ENCODE measurements at places on chromosomes 2 and 18.

DNA sequence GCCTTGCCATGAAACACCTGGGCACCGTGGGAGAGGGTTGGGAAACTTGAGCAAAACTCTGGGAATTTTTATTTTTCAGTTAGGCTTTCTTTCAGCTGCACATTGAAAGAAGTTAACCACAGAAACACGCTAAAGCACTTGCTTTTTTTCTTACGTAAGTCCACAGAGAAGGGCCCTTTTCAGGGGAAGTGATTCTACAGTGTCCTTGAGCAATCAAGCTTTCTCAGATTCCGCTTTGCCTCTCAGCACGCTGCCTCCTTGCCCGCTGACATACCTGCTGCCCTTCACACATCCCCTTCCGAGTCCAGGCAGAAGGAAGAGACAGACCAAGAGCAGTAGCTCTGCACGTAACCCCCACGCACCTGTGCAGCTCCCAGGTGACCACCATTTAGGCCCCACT lies 135.5 kb upstream of the MYT1L start:
- no peak for DNase-seq

DNA sequence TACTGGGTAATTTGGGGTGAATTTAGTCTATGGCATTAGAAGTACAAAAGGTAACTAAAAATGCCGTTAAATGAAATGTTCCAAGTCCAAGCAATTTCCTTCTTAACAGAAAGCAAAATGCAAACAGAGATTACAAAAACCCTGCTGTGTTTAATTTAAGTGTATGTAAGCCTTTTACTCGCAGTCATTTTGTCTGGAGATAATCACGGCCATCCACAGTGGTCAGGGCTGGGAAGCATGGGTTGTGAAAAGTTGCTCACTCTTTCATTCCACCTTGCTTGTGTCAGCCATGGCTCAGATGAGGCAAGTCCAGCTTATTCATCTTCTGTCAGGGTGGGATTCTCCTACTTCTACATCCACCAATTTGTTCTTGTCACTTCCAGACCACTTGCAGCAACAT lies 983.6 kb upstream of the ZEB2 start:
- no peak for DNase-seq

GRCh38 chr2:186486651-186487647 lies 889 bp downstream of the ZC3H15 start:
- no peak for DNase-seq

- DNase-seq = no peak
Measured at GRCh38 chr2:152730591-152731333, 12.3 kb downstream of the ARL6IP6 start.

- no peak for DNase-seq
Measured at GRCh38 chr2:232476791-232477190, 10.8 kb downstream of the ECEL1 start.

DNA sequence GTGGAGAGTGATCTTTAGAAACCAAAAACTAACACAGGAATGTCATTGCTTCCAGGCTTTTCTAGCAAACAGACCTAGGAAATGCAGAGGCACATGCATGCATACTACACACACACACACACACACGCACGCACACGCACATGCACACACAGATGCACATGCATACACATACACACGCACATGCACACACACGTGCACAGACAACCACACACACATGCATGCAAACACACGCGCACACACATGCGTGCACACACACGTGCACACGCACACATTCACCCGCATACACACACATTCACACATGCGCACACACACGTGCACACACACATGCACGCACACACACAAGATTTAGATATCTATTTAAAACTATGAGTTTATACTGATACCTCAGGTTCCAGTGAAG lies 379.5 kb downstream of the ZNF516 start:
- no peak for DNase-seq

DNA sequence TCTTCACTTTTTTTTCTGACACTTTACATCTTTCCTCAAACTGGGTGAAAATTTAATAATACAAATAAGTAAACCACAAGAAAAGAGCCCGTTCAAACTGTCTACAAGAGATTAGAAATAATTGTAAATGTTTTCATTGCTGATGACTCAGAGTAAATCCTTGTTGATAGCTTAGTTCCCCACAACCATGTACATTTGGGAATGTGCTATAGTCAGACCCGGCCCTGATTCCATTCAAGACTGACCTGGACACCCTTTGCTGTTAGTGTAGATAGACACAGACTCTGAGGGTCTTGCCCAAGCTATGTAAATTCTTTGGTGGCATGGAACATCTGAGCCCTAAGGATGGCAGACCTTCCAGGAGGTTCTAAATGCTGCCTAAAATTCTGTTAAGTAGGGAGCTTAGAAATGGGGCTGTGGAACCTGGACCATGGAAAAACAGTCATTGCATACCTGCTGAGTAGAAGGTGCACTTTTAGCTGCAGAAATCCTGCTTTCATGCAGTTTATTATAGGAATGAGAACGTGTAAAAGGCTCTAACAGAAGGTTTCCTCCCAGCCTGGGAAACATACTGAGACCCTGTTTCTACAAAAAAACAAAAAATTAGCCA lies 3.7 kb downstream of the MALT1 start:
- no peak for DNase-seq

DNA sequence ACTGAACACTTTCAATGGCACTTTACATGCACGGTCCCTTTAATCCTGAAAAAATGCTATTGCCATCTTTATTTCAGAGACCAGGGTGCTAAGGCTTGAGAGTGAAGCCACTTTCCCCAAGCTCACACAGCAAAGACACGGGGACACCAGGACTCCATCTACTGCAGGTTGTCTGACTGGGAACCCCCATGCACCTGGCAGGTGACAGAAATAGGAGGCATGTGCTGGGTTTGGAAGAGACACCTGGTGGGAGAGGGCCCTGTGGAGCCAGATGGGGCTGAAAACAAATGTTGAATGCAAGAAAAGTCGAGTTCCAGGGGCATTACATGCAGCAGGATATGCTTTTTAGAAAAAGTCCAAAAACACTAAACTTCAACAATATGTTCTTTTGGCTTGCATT lies 5.2 kb upstream of the EHD3 start:
- DNase-seq = no peak

DNA sequence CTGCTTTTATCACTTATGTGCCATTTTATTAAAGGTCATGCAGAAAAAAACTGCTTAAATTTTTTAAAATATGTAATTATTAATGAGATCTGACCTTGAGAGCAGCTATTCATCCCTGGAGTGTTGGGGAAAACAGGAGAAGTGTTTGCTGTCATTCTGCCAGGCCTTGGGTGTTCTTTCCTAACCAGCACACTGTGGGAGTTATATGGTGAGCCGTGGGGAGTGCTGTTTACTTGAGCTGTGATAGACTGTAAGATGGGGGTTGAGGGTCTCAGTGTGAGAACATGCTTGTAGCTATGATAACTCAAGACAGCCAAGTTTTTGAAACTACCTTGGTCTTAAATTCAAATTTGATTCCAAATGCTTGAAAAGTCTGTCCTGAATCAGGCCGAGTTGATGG lies 101.3 kb upstream of the ARHGAP28 start:
- DNase-seq = no peak

- no peak for DNase-seq
Measured at GRCh38 chr18:79186649-79187048, 117.5 kb downstream of the ATP9B start.

DNA sequence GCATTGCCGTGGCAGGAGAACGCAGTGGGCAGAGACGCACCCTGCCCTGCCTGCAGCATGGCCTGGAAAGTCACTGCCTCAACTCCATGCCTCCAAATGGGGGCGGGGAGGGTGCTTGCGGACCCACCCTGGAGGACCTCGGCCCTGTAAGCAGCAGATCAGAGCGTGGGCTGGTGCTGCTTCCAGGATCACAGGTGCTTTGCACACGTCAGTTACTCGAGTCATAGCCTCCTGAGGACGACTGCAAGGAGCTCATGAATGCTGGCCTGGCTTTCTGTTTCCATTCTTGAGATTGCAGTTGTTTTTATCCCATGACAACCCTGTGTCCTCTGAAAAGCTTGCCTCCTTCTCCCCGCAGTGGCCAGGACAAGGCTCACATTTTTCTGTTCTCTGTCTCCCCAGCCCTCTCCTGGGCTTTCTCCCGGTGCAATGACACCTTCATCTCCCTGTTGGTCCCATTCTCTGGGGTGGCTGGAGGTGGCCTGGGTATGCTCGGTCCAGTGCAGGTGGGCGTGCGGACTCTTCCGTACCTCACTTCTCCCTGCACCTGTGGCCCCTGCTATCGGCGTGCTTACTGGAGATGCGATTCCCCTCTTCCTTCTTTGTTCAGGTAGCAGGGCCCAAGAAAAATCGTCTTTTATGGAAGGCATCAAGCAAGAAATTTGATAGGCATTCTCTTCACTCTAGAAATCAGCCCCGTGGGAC lies 208.0 kb downstream of the GBX2 start:
- no peak for DNase-seq

DNA sequence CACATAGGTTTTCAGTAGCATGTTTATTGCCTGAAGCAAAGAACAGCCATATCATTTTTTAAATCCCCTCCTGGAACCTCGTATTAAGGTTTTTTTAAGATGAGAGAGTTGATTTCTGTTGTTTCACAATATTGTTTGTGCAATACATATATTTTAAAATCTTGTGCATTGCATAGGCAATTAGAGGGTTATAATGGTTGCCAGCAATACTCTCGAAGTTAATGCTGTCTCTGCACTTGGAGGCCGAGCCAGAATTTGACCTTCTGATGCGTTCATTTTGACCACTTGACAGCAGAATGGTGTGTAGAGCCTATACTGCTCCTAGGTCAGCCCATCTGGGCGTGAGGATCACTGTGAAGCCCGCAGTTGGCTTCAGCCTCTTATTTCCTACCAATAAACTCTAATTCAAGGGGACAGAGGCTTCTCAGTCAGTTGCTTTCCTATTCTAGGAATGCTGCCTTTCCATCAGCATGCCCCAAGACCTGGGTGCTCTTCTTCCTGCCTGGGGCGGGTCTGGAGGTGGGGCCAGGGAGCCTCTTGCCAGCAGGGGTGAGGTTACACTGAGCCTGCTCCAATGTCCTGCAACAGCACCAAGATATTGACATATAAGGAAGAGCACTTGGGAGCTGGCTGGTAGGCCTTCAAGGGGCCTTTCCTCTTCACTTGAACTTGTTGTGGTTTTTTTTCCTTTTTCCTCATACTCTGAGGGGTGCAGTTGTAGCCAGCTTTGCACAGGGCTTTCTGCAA lies 91.4 kb upstream of the BCL2L11 start:
- DNase-seq = no peak

GRCh38 chr2:229611360-229611759 lies 103.0 kb downstream of the DNER start:
- no peak for DNase-seq

- DNase-seq = no peak
Measured at GRCh38 chr2:207015901-207016300, 76.6 kb downstream of the CPO start.

DNA sequence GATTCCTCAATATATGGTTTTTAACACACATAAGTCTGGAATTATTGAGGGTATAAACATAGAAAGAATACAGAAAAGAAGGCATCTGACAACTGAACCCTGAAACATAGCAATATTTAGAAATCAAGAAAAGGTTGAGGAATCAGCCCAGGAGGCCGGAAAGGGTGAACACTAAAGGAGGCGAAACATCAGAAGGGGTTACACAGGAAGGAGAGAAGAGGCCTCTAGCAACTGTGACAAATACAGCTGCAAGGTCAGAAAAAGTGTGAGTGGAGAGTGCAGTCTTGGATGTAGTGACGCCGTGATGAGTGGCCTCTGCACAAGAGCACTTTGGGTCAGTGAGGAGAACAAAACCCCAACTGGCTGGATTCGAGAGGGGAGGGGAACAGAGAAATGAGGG lies 70.7 kb downstream of the SLC9A2 start:
- DNase-seq = no peak

- DNase-seq = no peak
Measured at GRCh38 chr2:241230435-241230834, 42.0 kb downstream of the ANO7 start.

DNA sequence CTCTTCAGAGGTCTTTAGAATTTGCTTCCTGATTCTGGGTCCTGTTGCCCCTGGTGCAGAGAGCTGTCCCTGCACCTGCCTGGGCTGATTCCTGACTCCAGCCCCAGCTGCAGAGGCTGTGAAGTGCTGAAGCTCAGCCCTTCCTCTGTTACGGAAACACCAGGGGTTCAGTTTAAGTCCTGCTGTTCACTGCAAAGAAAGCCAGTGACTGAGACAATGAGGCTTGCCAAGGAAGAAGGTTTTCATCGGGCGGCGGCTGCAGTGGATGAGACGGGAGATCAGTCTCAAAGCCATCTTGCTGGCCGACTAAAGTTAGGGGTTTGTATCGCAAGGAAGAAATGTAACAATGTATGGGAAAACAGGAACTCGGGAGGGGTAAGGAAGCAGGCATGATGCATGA lies 142.4 kb upstream of the ZNF236 start:
- no peak for DNase-seq
